ENCODE measurements at places on chromosomes 11 and 22. TPM values are rescaled to one million over a fixed set of nuclear protein-coding genes. Genes with fewer than 3 reads are reported as not detected.

OR52H1 gene
- polyA plus RNA-seq, result not detected

OR2D2 gene
- not detected for polyA plus RNA-seq

RTN4RL2 gene
- 0.34 TPM for polyA plus RNA-seq

FAT3 gene
- 0.04 TPM for polyA plus RNA-seq

LARGE2 gene
- polyA plus RNA-seq, result 65.8 TPM

ESAM gene
- not detected for polyA plus RNA-seq

FAU gene
- polyA plus RNA-seq, result 1,043 TPM

CASP5 gene
- polyA plus RNA-seq, result not detected

MRPL40 gene
- polyA plus RNA-seq, result 69.4 TPM

TST gene
- polyA plus RNA-seq, result 23.2 TPM

MS4A7 gene
- not detected for polyA plus RNA-seq

PARVB gene
- 15.1 TPM for polyA plus RNA-seq

F2 gene
- polyA plus RNA-seq, result 0.03 TPM

CTSW gene
- polyA plus RNA-seq, result not detected

IGHMBP2 gene
- polyA plus RNA-seq, result 11.6 TPM

GAL3ST1 gene
- polyA plus RNA-seq, result not detected

SEZ6L gene
- polyA plus RNA-seq, result not detected

All from foreskin keratinocyte (primary cell).